ENCODE measurements at places on chromosomes 5 and 9. TPM values are rescaled to one million over a fixed set of nuclear protein-coding genes. Genes with fewer than 3 reads are reported as not detected.

- H3K27ac ChIP-seq: no peak overlapping the region
- H3K27me3 ChIP-seq: no peaks in the 10 kb centered on the region
Observed at GRCh38 chr9:69131682-69132081, 42.4 kb upstream of the TJP2 start.

DNA sequence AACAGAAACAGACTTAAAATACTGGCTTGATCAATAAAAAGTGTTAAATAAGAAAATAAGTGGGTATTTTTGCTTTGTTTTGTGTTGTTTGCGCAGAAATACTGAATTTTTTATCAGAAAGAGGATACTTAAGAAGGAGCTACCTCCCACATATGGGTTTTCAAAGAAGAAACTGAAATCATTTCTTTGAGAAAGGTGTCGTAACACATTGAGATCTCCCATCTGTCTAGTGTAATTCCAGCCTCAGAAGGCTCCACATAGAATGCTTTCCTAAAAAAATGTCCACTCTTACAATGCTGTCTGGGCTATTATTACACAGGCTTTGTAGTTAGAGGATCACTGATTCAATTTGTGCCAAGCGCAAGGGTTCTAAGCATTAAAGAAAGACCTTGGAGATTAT, 226.2 kb downstream of the EPB41L4A start:
- H3K4me3 ChIP-seq: no peak overlapping the region
- peaks cover 40% of the 10 kb centered on the region for H3K27me3 ChIP-seq
- H3K36me3 ChIP-seq: no peaks in the 10 kb centered on the region
- no peak for DNase-seq

DNA sequence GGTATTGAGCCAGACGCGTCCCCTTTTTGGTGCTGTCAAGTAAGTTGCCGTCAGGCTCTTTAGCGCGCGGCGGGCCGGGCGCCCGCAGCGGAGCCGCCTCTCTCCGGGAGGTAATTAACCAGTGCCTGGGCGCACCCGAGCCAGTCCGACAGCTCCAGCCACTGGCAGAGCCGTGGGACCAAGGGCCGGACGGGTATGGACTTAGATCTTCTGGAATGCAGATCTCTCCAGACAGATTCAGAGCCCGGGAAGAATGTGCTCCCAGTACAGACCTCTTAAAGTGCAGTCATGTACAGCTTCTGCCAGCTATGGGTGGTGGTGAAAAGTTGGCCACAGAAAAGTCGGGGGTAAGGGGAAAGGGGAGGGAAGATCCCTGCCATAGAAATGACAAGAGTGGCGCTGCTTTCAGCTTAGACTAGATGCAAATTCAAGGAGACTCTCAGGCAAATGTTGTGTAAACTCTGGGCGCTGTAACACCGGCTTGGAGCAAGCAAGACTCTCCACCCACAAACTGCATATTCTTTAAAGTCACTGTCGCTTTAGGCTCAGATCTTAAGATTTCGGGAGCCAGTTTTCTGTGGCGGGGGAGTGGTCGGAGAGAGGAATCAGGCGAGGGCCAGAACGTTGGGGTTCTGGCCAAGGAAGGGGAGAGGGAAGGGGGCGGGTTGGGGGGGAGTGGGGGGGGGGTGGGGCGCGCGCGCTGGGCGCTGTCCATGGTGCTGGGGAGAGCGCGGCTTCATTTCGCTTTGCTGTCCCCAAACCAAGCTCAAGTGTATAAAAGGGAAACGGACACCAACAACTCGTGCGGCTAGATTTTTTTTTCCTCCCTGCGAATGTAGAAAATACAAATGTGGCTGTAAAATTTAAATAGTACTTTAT, 29.2 kb downstream of the NR2F1 start:
- H3K27ac ChIP-seq: no peak overlapping the region
- H3K4me1 ChIP-seq: peaks cover 11% of the 10 kb centered on the region
- no peaks in the 10 kb centered on the region for H3K36me3 ChIP-seq
- H3K27me3 ChIP-seq: peaks cover 57% of the 10 kb centered on the region

GRCh38 chr9:87491523-87491922, 6.1 kb upstream of the DAPK1 start:
- peaks cover 17% of the 10 kb centered on the region for H3K27me3 ChIP-seq
- no peak overlapping the region for H3K27ac ChIP-seq
- DNase-seq: no peak
- H3K36me3 ChIP-seq: no peaks in the 10 kb centered on the region
- no peak overlapping the region for H3K4me3 ChIP-seq

DNA sequence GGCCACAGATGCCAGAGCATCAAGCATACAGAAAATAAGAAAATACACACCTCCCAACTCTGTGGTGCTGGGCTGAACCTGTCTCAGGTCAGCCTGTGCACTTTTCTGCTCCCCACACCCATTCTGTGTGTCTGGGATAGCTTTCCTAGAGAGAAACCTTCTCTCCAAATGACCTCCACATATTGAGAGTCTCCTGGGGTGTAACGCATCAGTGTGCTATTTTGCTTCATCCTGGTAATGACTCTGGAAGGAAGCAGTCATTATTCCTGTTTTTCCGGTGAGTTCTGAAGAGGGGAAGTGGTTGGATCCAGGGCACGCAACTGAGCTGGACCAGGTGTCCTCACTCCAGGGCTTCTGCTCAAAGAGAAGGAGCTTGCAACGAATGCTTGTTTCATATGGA, 73.2 kb upstream of the SH3PXD2B start:
- H3K4me1 ChIP-seq: no peaks in the 10 kb centered on the region
- no peak overlapping the region for H3K4me3 ChIP-seq
- peaks cover 39% of the 10 kb centered on the region for H3K27me3 ChIP-seq
- H3K36me3 ChIP-seq: no peaks in the 10 kb centered on the region
- no peak for DNase-seq

DNA sequence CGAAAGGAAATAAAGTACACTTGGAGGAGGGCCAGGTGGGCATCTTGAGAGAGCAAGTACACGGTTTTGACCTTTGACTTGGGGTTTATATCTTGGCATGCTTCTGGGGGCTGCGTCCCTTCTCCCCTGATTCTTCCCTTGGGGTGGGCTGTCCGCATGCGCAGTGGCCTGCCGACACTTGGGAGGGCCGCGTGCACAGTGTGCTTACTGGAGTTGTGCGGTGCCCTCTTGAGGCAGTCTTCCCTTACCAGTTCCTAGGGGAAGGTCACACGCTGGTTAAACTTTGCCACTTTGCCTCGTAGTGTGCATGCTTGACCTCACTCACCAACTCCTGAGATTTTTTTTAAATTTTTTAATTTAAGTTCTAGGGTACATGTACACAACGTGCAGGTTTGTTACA, 4.3 kb upstream of the CLPTM1L start:
- DNase-seq: no peak
- H3K4me3 ChIP-seq: no peak overlapping the region
- H3K27ac ChIP-seq: no peak overlapping the region
- no peaks in the 10 kb centered on the region for H3K36me3 ChIP-seq
- peaks cover 5% of the 10 kb centered on the region for H3K27me3 ChIP-seq

GRCh38 chr9:114681594-114682332, at the start of gene TEX48:
Gene TEX48, minus strand, starts transcription at chr9:114682192. Its CDS starts 10,469 bp downstream, at chr9:114671723.
- H3K36me3 ChIP-seq: no peaks in the 10 kb centered on the region
- H3K4me1 ChIP-seq: peaks cover 31% of the 10 kb centered on the region
- no peak within 1 kb of the TSS for H3K4me3 ChIP-seq
- H3K27me3 ChIP-seq: no peaks in the 10 kb centered on the region

The AQP3 gene
- not detected for total RNA-seq

GRCh38 chr9:22693156-22693555, 246.5 kb downstream of the DMRTA1 start:
- no peaks in the 10 kb centered on the region for H3K27me3 ChIP-seq
- H3K36me3 ChIP-seq: no peaks in the 10 kb centered on the region
- peak; percentile 39 for DNase-seq
- H3K4me1 ChIP-seq: peaks cover 18% of the 10 kb centered on the region

- peak overlapping the region; percentile 78 for H3K27ac ChIP-seq
- H3K4me3 ChIP-seq: no peak overlapping the region
- no peaks in the 10 kb centered on the region for H3K27me3 ChIP-seq
Observed at GRCh38 chr5:68225911-68226545, 10.5 kb downstream of the PIK3R1 start.

DNA sequence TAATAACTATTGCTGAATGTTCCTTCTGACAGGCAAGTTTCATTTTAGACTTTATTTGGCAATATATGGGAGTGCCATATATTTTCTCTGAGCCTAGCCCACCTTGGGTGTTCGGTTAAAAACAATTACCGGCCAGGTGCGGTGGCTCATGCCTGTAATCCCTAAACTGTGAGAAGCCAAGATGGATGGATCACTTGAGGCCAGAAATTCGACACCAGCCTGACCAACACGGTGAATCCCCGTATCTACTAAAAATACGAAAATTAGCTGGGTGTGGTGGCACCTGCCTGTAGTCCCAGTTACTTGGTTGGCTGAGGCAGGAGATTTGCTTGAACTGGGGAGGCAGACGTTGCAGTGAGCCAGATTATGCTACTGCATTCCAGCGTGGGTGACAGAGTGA, 47.9 kb downstream of the TNFSF15 start:
- no peak overlapping the region for H3K27ac ChIP-seq
- H3K27me3 ChIP-seq: peaks cover 3% of the 10 kb centered on the region
- DNase-seq: no peak
- no peaks in the 10 kb centered on the region for H3K4me1 ChIP-seq
- no peak overlapping the region for H3K4me3 ChIP-seq

- no peak overlapping the region for H3K27ac ChIP-seq
- no peak overlapping the region for H3K4me3 ChIP-seq
- H3K27me3 ChIP-seq: no peaks in the 10 kb centered on the region
- H3K36me3 ChIP-seq: no peaks in the 10 kb centered on the region
Observed at GRCh38 chr9:89723469-89724100, 118.8 kb downstream of the GADD45G start.

The TNFSF8 gene
- not detected for total RNA-seq

The SLC6A7 gene
- not detected for total RNA-seq

- no peaks in the 10 kb centered on the region for H3K36me3 ChIP-seq
- peak; percentile 53 for DNase-seq
- H3K27me3 ChIP-seq: no peaks in the 10 kb centered on the region
- peak overlapping the region; percentile 15 for H3K4me3 ChIP-seq
Observed at GRCh38 chr5:65862384-65862783, 64.0 kb upstream of the ERBIN start.

DNA sequence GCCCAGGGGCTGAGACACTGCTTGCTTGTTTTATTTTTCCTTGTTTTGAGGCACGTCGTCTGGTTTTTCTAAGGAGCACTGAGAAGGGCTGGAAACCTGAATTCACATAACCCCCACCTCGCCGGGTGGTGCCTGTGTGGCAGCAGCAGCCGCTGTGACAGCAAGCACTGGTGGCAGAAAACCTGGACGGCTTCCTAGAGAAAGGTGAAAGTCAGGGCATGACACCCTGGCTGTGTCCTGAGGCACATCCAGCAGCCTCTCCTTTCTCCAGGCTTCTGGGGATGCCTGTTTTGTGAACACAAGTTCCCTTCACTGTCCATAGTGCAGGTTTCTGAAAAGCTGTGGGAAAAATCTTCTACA, 29.2 kb downstream of the MRPL36 start:
- no peaks in the 10 kb centered on the region for H3K36me3 ChIP-seq
- H3K4me3 ChIP-seq: no peak overlapping the region
- H3K27me3 ChIP-seq: peaks cover 24% of the 10 kb centered on the region
- no peaks in the 10 kb centered on the region for H3K4me1 ChIP-seq

The UBQLN1 gene
- 92.7 TPM for total RNA-seq

GRCh38 chr9:34311499-34312185, 17.4 kb downstream of the KIF24 start:
- no peak overlapping the region for H3K27ac ChIP-seq
- H3K27me3 ChIP-seq: no peaks in the 10 kb centered on the region
- no peak overlapping the region for H3K4me3 ChIP-seq
- no peak for DNase-seq

- H3K36me3 ChIP-seq: peaks cover 14% of the 10 kb centered on the region
- no peaks in the 10 kb centered on the region for H3K27me3 ChIP-seq
- peaks cover 44% of the 10 kb centered on the region for H3K4me1 ChIP-seq
- H3K27ac ChIP-seq: peak overlapping the region; percentile 45
- H3K4me3 ChIP-seq: no peak overlapping the region
Observed at GRCh38 chr5:102911973-102912372, 156.9 kb downstream of the PAM start.

Measured in GM23248 (cell line).